Activated naive CD4-positive, alpha-beta T cell (primary cell): ENCODE measurements at places on chromosomes 7 and 10.

- DNase-seq: no peak
Observed at GRCh38 chr7:42127232-42127622, 109.8 kb downstream of the GLI3 start.

GRCh38 chr7:85509476-85509875, 322.6 kb upstream of the SEMA3D start:
- no peak for DNase-seq

- DNase-seq: no peak
Observed at GRCh38 chr7:128963327-128963757, 25.6 kb downstream of the IRF5 start.

DNA sequence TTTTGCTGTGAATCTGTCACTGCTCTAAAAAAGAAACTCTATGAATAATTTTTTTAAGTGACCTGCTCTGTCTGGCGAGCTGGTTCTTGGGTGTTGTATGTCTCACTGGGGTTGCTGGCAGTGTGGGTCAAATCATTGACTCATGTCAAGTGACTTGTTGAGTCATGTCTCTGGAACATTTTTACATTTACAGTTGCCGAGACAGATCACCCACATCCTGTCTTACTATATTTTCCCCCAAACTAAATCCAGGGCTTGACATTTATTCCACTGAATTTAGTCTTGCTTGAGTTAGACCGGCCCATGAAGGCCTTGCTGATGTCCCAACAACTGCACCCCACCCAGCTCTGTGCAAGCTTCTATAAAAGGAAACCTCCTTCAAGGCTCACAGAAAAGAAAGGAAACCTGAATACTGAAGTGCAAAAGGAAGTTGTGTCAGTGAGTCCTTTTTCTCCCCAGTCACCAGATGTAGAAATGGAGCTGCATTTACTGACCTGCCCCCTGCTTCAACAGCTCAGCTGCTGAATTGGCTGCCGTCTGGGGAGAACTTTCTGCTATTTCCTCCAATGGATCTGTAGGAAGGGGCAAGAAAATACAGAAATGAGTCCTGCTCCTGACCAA, 290.3 kb downstream of the TNS3 start:
- no peak for DNase-seq

- DNase-seq: no peak
Observed at GRCh38 chr7:41336455-41336952, 366.4 kb downstream of the INHBA start.
